ENCODE measurements at places on chromosomes 4 and X.

GRCh38 chr4:15655223-15656037 is at the start of gene FBXL5:
FBXL5 (minus strand) TSS chr4:15655357; CDS start chr4:15655287, 70 bp downstream.
- DNase-seq: peak; percentile 85

DNA sequence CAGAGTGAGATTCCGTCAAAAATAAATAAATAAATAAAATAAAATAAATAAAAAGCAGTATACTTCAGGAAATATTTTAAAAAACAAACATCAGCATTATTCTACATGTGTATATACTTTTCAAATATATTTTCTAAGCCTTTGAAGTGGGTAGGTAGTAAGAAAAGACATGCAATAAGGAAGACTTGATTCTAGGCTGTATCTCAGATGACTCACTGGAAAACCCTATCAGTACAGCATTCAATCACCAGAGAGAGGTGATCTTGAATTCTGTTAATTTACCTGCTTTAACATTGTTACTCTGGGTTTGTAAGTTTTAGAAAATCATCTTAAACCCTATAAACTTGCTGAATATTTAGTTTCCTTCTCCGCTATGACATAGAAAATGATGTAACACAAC is 106.6 kb upstream of the NAP1L5 start:
- no peak for DNase-seq

GRCh38 chr4:122531514-122531913 is 75.0 kb upstream of the IL2 start:
- DNase-seq: no peak

DNA sequence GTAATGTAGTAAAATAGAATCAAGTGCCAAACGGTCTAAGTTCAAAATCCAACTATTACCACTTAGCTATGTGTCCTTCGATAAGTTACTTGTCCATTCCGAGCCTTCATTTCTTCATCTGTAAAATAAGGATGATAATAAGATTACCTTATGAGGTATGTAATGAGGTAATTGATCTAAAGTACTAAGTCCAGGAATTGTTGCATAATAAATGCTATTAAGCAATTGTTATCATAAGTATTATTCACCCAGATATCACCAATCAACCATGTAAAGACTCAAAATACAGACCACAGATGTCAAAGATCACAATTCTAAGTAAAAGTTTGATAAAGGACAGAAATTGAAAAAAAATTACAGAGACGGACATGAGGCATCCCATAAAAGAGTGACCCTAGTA is 168.4 kb upstream of the POU3F4 start:
- DNase-seq: no peak

GRCh38 chr4:185335579-185335978 is 60.1 kb downstream of the LRP2BP start:
- DNase-seq: no peak

DNA sequence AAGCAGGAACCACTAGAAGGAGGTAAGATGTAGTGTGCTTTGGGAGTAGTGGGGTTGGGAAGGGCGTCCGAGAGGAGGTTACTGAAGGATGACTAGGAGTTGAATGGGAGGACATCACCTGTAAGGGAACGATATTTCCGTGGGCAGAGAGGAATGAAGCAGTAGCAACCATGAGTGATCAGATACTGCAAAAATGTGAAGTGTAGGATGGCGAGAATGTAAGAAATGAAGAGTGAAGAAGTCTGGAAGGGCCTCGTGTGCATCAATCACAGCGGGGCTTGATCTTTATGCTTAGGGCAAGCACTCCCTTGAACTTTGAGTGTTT is 594 bp downstream of the MSMO1 start:
- DNase-seq: no peak

GRCh38 chr4:155761916-155762315 is 3.1 kb downstream of the GUCY1B1 start:
- DNase-seq: no peak

GRCh38 chr4:14607578-14607977 is 394.7 kb upstream of the CPEB2 start:
- no peak for DNase-seq

DNA sequence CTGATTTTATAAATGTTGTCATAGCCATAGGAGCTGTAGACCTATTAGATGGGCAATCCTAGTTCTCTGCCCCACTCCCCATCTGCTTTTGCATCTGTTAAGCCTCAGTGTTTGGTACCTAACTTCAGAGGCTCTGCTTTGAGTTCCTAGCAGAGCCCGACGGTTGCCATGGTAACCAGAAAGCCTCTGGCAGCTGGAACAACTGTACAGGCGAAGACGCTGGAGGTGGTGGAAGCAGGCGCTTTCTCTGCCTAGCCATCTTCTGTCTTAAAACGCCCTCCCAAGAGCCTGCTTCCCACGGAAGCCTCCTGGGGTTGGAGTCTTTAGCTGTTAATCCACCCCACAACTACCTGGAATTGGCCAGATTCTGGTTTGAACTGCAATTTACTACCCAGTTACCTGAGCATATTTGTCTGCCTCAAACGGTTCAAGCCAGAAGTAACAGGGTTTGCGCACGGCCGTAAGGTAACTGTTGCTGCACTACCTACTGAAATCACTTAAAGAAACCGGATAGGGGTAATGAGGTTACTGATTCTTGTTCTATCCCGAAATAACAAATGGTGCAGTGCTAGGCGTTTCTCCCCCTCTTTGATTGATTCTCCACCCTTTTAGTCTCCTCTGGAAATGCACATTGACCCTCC is 1.0 kb upstream of the GABRG1 start:
- DNase-seq: no peak

DNA sequence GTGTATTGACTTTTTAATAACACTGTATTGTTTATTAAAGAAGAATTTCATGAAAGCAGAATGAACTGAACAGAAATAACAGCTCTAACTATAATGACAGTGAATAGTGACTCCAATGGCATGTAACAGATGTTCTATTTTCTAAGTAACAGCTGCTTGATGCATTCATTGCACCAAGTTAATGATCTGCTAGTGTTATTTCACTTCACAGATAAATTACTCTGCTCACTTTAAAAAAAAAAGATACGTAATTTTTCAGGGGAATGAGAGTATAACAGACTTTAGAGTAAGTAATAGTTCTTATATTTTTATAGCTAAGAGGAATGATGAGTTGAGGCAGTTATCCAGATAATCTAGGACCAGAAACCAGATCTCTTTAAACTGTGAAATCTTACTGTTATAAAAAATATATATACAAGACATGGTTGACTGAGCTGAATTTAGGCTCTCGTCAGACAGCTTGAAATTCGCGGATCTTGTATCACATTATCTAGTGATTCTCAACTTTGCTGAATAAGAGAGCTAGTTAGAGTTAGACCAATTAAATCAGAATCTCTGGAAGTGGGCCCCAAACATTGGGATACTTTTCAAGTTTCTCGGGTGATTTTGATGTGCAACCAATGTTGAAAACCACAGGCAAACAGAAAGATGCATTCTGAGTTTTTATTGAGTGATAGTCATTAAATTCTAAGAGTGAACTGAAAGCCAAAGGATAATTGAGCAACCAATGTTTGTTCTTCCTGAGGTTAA is 840.7 kb downstream of the DMD start:
- DNase-seq: no peak

DNA sequence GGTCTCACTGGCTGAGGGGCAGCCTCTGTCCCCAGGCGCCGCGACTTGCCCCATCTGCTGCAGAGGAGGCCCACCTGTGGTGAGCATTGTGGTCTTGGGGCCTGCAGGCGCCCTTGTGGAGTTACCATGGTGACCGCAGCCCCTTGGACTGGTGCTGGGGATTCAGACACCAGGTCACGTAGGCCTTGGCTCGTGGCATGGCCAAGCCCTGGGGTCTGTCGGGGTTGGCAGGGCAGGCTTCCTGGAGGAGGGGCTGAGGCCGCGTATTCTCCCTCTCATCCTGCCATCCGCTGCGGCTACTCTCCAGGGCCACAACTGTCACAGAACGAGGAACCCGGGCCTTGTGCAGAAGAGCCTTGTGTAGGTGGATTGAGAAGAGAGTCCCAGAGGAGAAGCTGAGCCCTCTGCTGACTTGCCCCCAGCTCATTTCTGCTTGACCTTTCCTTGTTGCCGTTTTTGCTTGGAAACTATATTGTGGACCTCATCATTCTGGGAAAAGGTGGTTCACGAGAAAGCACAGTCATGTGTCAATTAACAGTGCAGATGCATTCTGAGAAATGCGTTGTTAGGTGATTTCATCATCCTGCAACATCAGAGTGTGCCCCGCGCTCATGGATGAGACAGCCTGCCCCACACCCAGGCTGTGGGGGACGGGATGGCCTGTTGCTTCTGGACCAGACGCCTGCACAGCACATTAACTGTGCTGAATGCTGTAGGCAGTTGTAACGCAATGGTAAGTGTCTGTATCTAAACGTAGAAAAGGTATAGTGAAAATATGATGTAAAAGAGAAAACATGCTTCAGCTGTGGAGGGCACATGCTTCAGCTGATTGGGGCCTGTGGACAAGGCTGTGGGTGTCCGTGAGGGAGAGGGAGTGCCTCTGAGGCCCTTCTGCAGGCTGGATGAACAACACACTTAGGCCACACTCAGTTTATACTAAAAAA is 38.5 kb downstream of the TRMT44 start:
- DNase-seq: peak; percentile 41

DNA sequence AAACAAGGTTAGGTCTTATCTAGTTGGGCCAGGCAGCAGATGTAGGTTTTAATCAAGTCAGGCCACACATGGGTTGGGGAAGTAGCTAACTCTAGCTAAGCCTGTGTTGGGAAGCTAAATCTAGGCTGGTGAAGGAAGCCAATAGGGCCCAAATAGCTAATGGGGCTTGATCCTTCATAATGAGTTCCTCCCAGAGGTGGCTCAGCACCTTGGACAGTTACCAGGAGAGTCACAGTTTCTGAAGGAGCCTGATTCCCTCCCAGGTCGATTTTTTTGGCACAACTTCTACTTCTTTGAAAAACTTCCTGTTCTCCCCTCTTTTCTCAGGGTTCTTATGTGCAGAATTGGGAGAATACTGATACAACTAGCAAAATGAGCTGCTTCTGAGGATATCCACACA is 242.5 kb upstream of the PRPS2 start:
- peak; percentile 48 for DNase-seq

DNA sequence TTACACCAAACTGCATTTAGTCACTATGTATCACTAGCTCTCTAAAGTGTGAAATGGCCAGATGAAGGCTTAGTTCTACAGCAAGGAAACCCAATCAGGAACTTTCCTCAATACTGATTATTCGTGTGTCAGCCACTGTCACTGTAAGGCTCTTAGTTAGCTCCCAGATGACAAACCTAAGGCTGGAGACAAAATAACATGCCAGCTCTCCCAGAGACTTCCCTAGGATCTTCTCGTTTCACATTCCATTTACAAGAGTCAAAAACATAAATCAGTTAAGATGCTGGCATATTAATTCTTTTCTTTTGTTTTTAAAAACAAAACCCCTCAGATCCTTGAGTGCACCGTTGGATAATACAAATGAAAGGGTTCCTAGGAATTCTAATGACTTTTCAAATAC is 88.2 kb upstream of the TFDP3 start:
- DNase-seq: no peak

- peak; percentile 92 for DNase-seq
These were observed 9.4 kb downstream of the CHST7 start for GRCh38 chrX:46582966-46583365.

GRCh38 chr4:161010227-161010626 is 1153.6 kb downstream of the FSTL5 start:
- no peak for DNase-seq

GRCh38 chrX:24023972-24024669 is 2.9 kb downstream of the KLHL15 start:
- DNase-seq: peak; percentile 15

DNA sequence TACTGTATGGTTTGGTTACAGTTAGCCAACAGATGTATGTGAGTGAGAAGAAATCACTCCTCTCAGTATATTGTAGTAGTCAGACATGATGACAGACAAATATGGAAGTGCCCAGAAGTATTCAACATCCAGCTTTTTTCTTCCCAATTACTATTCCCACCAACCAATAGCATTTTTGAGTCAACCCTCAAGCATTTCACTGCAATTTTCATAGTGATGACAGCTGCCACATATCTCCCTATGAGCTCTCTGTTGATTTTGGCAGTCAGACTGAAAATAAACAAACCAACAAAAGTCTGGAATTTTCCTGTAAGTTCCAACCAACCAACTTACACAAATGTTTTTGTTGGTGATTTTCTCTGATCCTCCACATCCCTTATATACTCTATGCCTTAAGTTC is 8.2 kb upstream of the TRAM1L1 start:
- peak; percentile 1 for DNase-seq

- peak; percentile 57 for DNase-seq
These were observed 41.8 kb upstream of the RLIM start for GRCh38 chrX:74656079-74656745.

GRCh38 chr4:141971869-141972268 is 335.5 kb downstream of the IL15 start:
- no peak for DNase-seq

GRCh38 chr4:140251571-140251970 is 97.6 kb upstream of the MAML3 start:
- DNase-seq: no peak

- peak; percentile 36 for DNase-seq
These were observed 171.3 kb downstream of the BTC start for GRCh38 chr4:74623041-74623440.

DNA sequence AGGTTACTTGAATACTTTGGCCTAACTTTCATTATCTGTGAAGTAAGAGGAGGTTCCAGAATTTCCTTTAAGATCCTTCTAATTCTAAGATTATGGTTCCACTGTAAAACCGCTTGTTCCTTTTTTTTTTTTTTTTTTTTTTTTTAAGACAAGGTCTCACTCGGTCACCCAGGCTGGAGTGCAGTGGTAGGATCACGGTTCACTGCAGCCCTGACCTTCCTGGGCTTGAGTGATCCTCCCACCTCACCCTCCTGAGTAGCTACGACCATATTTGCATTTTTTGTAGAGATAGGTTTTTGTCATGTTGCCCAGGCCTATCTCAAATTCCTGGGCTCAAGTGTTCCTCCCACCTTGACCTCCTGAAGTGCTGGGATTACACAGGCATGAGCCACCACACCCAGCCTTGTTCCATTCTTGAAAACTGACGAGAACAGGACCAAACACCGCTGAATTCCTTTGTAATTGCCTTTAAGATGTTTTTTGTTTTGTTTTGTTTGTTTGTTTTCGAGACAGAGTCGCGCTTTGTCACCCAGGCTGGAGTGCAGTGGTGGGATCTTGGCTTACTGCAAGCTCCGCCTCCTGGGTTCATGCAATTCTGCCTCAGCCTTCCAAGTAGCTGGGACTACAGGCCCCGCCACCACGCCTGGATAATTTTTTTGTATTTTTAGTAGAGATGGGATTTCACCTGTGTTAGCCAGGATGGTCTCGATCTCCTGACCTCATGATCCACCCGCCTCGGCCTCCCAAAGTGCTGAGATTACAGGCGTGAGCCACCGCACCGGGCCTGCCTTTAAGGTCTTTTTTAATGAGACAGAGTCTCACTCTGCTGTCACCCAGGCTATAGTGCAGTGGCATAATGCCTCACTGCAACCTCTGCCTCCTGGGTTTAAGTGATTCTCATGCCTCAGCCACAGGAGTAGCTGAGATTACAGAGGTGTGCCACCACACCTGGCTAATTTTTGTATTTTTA is 6.8 kb downstream of the PDS5A start:
- peak; percentile 16 for DNase-seq

GRCh38 chr4:125849869-125850268 is 535.1 kb downstream of the FAT4 start:
- DNase-seq: peak; percentile 65

Measured in EH (cell line).